Activated naive CD4-positive, alpha-beta T cell treated with anti-CD3 and anti-CD28 coated beads, Interleukin-2, amount 50 U/mL, for 72 hours (primary cell): ENCODE measurements at places on chromosomes 5 and 9.

- no peak for DNase-seq
Observed at GRCh38 chr5:26681861-26682260, 356.5 kb downstream of the CDH9 start.

DNA sequence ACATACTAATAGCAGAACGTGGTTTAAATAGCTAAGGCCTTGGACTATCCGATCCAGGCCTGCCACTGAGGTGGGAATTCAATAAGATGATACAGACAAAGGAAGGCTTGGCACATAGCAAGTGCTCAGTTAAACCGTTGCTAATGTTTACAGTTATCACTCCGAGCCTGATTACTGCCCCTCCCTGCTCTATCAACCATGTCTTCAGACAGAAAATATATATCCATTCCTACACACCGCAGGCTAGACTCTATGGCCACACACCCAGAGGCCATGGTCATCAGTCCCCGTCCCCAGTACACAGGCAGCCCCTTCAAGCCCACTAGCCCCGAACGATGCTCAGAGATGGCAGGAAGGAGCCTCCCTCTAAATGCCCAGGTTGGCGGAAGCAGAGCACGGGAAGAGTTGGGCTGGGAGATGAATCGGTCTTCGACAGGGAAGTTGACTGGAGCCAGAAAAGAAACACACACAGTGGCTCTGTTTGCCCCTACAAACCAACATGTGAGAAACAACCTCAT is 49.7 kb upstream of the STXBP1 start:
- DNase-seq = no peak

GRCh38 chr9:91694081-91694870 is 255.8 kb downstream of the ROR2 start:
- DNase-seq = no peak

- DNase-seq = no peak
Observed at GRCh38 chr9:137679695-137680305, 61.0 kb downstream of the EHMT1 start.

- DNase-seq = no peak
Observed at GRCh38 chr9:124004593-124004992, 7.0 kb upstream of the LHX2 start.

DNA sequence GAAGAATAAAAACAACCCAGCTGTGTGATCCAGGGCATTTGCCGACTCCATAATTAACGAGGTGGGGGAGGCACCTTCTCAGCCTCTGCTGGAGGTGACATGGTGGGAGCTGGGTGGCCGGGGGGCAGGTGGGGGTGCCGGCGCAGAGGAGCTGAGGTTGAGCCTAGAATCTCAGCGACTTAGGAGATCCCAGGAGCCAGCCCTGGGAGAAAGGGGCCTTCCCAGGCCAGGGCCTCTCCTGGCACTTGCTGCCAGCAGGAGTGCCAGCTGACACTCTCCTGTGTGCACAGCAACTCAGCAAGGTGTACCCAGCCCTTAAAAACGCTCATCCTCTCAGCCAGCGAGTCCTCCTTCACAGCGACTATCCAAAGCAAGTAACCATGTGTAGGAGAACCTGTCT is 62.8 kb upstream of the FCN1 start:
- no peak for DNase-seq

DNA sequence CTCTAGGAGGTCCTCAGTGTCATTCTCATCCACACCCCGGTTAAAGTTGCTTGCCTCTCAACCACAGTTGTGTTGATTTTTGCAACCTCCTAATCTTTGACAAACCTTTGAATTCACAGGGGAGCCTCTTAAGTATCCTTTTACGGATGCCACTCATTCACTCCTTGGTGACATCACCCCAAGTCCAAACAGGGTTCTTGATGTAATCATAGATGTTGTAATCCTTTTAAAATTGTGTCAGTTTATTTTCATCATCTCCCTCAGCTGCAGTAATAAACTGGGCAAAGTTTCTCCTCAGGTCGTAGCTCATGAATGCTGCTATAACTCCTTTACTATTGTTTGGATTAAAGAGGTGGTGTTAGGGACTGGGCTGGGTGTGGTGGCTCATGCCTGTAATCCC is 637.2 kb upstream of the NUDT12 start:
- DNase-seq = no peak

DNA sequence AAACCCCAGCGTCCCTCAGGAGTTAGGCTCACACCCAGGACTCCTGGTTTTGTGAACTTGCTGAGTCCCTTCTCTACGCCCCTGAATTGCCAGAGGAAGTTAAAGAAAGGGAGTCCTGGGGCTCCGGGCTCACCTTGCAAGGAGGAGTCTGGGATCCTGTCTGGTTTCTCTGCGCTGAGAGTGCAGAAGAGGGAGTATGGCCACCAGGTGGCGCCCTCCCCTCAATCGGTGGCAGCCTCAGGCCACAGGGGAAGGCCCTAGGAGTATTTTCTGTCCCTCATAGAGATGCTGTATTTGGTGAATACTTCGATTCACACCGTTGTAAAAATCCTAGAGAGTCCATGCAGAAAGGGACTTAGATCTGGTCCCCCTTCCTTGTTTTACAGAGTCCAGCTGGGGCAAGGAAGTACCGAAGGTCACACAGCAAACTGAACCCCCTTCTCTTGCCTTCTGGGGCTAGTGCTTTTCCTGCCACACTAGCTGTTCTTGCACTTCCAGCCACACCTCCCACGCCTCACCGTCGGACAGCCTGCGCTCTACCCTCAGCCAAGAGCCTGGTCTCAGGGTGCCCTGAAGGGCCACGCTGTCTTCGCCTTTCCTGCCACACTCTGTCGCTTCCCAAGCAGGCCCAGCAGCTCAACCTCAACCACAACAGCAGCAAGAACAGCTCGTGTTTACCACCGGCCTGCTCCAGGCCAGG is 10.2 kb downstream of the HAND1 start:
- DNase-seq = peak; percentile 85

DNA sequence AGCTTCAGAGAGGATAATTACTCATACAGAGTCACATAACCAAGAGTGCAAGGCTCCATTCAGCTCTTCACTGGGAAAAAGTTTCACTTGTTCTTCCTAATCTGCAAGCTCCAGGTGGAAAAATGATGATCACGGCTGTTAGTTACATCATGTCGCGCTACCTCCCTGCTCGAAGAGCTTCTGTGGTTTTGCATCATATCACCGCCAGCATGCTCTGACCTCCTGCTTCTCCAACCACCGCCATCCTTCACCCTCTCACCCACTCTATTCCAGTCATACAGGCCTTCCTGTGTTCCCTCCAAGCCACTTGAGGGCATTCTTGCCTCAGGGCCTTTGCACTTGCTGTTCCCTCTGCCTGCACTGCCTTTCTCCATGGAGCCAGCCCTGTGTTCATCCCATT is 47.1 kb downstream of the COL27A1 start:
- no peak for DNase-seq

DNA sequence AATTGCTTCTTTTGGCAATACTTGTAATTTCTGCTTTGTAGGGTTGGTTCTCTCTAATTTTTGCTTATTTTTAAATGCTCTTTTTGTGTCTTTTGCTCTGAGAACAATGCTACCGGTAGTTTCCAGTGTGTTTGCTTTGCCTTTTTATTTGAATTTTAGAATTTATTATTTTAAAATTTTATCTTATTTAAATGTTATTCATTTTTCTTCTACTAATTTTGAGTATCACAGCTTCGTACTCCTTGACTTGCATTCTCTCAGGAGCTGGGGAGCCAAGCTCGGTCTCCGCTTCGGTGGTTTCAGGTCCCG is 45.9 kb downstream of the ANXA2R start:
- no peak for DNase-seq

DNA sequence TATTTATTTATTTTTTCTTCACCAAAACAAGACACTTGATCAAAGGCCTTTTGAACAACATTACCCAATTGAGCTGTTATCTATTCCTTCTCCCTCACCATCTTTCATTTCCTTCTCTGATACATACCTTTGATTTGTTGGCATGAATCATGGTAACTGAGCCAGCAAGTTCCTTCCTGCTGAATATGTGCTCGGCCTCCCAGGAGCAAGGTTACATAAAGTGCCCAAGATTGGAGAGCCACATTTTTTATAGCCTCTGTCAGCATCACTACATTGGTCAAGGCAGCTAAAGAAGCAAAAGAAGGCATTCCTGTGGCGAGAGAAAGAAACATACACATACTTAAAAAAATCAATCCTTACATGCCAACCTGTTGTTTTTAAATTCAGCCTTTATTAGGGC is 369.6 kb downstream of the CYLC2 start:
- DNase-seq = no peak

- DNase-seq = no peak
Observed at GRCh38 chr5:55363856-55364255, 56.1 kb downstream of the MTREX start.

GRCh38 chr5:36606428-36607113 is at the start of gene SLC1A3:
SLC1A3 (plus strand) TSS chr5:36606606; CDS start chr5:36608424, 1,818 bp downstream.
- peak; percentile 55 for DNase-seq

- no peak for DNase-seq
Observed at GRCh38 chr5:150143350-150144245, 12.0 kb downstream of the PDGFRB start.

GRCh38 chr5:152118676-152119470 is 194.2 kb upstream of the GLRA1 start:
- DNase-seq = no peak

- no peak for DNase-seq
Observed at GRCh38 chr5:169571355-169571754, 12.2 kb upstream of the SPDL1 start.

DNA sequence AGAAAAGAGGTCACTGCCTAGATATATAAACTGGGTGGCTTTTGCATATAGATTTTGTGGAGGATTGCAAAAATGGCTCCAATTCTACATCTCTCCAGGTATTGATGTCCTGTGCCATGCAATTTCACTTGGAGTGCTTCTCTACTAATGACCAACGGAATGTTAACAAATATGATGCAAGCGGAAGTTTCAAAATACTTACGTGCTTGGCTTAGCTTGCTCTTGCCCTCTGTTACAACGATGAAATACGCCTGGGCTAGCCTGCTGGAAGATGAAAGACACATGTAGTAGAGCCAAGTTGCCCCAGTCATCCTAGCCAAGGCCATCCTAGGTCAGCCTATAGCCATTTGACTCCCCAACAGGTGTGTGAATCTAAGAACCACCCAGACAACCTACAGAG is 3.6 kb upstream of the POC5 start:
- no peak for DNase-seq

DNA sequence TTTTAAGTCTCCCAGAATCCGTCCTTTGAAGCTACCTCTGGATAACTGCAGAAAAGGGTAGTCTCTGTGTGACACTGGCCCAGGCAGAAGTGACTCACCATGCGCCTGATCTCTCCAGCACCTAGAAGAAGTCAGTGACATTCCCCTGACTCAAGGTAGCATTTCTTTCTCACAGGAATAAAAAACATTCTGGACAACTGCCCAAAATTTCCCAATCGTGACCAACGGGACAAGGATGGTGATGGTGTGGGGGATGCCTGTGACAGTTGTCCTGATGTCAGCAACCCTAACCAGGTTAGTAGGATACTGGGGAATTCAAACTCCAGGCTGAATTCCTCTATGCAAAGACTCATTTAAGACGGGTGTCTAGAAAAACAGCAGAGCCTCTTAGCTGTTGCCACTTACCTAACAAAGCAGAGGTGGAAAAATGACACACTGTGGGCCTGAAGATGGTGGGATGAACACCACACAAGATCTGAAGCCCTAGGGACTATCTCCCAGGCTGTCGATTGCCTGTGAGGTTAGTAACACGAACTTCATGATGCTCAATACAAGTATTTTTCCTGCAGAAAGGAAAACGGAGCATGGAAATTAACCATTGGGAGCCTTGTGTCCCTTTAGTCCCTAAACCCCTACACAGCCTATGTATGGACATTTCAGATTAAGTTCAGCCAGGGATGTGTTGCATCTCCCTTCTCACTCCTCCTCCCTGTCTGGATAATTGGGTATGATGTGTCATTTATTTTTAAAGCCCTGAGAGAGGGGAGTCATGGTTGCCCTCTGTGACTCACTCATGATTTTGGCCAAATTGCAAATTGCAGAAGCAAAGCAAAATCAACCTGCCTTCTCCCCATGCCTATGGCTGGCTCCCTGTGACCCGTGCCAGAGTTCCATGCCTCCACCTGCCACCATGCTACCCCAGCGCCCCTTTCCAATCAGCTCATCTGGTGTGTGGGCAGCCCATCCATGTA is 37.2 kb downstream of the THBS4 start:
- no peak for DNase-seq

DNA sequence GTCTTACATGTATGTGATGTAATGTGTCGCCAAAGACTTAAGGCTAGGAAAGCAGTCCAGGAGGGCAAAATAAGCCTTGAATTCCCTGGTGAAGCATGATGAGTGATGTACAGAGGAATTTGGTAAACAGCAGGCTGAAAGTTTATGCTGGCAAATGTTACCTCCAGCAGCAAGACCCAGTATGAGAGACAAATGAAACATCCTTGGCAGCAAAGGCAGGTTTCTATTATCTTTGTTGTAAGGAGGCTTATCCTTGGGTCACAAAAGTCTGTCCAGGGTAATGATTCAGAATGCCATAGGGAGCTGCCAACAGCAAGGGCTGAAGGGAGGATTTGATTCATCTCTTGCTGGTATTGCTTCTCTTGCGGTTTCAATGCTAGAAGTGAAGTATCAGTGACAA is 75.9 kb upstream of the HTR4 start:
- no peak for DNase-seq

DNA sequence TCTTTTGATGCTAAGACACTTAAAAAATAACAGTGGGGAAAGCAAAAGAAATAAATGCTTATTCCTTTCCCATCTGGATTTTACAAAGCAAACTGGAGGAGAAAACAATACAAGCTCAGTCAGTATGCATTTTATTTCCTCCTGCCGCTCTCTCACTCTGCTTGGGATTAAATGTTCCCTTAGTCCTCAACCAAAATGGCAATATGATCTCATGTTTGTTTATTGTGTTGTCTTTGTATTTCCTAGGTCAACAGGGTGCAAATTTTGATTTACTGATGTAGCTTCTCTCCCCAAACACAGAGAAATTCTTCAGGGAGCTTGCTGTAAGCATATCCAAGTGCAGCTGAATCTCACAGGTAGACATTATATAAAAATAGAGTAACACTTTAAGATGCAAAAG is 92.1 kb upstream of the ERBIN start:
- DNase-seq = no peak

GRCh38 chr9:10268531-10269485 is 344.0 kb downstream of the PTPRD start:
- no peak for DNase-seq

GRCh38 chr5:79183617-79184016 is 52.3 kb upstream of the JMY start:
- DNase-seq = no peak

DNA sequence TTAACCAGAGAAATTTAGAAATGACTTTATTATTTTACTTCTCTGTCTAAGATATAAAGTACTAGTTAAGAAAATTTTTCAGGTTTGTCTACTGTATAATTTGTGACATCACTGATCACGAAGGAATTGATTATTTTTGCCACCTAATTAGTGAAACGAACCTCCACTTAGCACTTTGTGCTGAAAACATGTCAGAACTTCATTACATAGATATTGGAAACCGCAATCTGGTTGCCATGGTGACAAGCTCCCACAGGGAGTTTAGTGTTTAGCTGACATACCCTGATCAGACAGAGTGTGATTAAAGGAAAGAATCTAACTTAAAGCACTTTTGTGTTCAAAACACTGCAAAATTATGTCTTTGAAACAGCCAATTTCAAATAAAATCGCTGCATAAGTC is 668.4 kb upstream of the CCNG1 start:
- no peak for DNase-seq

GRCh38 chr5:147554261-147554817 is 44.5 kb upstream of the DPYSL3 start:
- no peak for DNase-seq

GRCh38 chr5:72427488-72428437 is 79.4 kb downstream of the ZNF366 start:
- no peak for DNase-seq
